NCI-H345 (cell line): ENCODE measurements at places on chromosomes 12 and 14.

DNA sequence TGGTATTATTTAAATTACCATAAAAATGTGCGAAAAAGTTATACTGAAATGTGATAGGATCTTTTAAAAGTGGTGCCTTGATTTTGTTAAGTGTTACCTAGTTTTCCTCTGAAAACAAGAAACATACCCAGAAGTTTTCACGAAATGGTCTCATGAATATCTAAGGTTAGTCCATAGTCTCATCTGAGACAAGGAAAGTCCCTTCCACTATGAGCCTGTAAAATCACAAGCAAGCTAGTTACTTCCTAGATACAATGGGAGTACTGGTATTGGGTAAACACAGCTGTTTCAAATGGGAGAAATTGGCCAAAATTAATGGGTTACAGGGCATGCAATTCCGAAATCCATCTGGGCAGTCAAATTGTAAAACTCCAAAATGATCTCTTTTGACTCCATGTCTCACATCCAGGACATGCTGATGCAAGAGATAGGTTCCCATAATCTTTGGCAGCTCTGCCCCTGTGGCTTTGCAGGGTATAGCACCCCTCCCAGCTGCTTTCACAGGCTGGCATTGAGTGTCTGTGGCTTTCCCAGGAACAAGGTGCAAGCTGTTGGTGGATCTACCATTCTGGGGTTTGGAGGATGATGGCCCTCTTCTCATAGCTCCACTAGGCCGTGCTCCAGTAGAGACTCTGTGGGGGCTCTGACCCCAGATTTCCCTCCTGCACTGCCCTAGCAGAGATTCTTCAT is 271.4 kb downstream of the NAV3 start:
- no peak for DNase-seq

- DNase-seq, result no peak
Observed at GRCh38 chr14:58861586-58861985, 223.8 kb downstream of the DACT1 start.

GRCh38 chr12:21509768-21510167 is 8.2 kb downstream of the GOLT1B start:
- DNase-seq, result no peak

GRCh38 chr14:104927901-104928300 is 3.2 kb downstream of the PLD4 start:
- no peak for DNase-seq

- no peak for DNase-seq
Observed at GRCh38 chr14:96178461-96179321, 25.9 kb upstream of the BDKRB2 start.

DNA sequence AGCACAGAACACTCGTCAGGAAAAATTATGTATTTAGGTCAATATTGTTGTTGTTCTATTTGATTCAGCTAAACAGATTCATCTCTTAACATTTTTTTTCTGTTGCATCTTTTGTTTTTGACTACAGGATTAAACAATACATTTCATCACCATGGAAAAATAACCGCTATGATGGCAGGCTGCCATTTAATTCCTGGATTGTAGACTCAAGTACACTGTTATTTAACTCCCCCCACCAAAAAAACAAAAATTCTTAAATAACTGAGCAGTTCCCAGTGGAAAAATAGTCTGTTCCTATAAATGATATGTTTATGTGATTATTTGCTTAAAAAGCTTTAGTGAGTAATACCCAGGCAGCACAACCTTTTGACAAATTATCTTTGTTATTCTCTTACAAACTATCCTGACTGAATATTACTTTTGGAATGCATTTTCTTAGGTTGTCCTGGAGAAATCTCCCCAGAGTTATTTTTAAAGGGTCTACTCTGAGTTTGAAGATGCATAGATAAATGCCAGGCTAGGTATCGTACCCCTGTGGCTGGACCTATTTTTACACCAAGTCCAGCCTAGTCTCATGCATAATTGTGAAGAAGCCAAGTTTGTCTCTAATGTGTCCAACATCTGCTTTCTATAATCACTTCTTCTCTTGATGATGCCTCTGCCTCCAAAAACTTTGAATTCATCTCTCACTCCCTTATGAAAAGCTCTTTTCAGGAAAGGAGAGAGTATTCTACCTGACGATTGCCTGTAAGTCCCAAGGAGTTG is 3.7 kb downstream of the KERA start:
- DNase-seq, result peak; percentile 2

- peak; percentile 67 for DNase-seq
Observed at GRCh38 chr12:115451780-115452736, 768.1 kb upstream of the TBX3 start.

DNA sequence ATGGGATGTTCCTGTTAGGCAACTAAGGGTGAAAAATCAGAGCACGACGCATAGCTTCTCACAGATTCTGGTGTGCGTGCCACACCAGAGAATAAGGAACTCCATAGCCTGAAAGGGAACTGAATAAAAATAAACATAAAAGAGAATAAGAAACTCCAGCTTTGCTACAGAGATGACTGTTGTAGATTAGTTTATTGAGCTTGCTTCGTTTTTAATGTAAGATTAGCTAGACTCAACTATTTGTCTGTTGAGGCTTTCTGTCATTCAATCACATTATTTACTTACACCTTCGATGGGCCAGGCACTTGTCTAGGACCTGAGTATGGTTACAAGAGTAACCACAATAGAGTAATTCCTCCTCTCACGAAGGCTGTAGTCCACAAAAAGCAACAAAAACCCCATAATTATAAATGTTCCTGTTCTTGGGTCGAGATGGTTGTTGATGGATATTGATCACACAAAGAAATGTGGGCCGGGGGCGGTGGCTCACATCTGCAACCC is 807 bp upstream of the ZCCHC8 start:
- no peak for DNase-seq

- peak; percentile 63 for DNase-seq
Observed at GRCh38 chr14:100850841-100851585, 25.1 kb downstream of the MEG3 start.
